ENCODE measurements at places on chromosomes 2 and 18. TPM values are rescaled to one million over a fixed set of nuclear protein-coding genes. Genes with fewer than 3 reads are reported as not detected.
A peak's percentile ranks its signal among the peaks of the same experiment; 100 is the strongest.

- no peaks in the 10 kb centered on the region for H3K27me3 ChIP-seq
- H3K4me1 ChIP-seq, result no peaks in the 10 kb centered on the region
- H3K36me3 ChIP-seq, result no peaks in the 10 kb centered on the region
- no peak overlapping the region for H3K27ac ChIP-seq
- no peak overlapping the region for H3K4me3 ChIP-seq
Measured at GRCh38 chr2:120631724-120632123, 103.9 kb upstream of the GLI2 start.

- no peak overlapping the region for H3K27ac ChIP-seq
- H3K4me3 ChIP-seq, result no peak overlapping the region
- peaks cover 46% of the 10 kb centered on the region for H3K4me1 ChIP-seq
- no peak for DNase-seq
- H3K36me3 ChIP-seq, result no peaks in the 10 kb centered on the region
- no peaks in the 10 kb centered on the region for H3K27me3 ChIP-seq
Measured at GRCh38 chr2:39432701-39433100, 4.4 kb downstream of the MAP4K3 start.

IL36A gene
- not detected for total RNA-seq

HTR2B gene
- total RNA-seq, result 2.6 TPM

GRCh38 chr2:71882949-71883472 lies 264.7 kb downstream of the CYP26B1 start:
- peak; percentile 79 for DNase-seq
- H3K36me3 ChIP-seq, result no peaks in the 10 kb centered on the region
- H3K27ac ChIP-seq, result no peak overlapping the region
- peaks cover 25% of the 10 kb centered on the region for H3K4me1 ChIP-seq
- no peak overlapping the region for H3K4me3 ChIP-seq
- no peaks in the 10 kb centered on the region for H3K27me3 ChIP-seq

IFIH1 gene
- total RNA-seq, result 38.1 TPM

DNA sequence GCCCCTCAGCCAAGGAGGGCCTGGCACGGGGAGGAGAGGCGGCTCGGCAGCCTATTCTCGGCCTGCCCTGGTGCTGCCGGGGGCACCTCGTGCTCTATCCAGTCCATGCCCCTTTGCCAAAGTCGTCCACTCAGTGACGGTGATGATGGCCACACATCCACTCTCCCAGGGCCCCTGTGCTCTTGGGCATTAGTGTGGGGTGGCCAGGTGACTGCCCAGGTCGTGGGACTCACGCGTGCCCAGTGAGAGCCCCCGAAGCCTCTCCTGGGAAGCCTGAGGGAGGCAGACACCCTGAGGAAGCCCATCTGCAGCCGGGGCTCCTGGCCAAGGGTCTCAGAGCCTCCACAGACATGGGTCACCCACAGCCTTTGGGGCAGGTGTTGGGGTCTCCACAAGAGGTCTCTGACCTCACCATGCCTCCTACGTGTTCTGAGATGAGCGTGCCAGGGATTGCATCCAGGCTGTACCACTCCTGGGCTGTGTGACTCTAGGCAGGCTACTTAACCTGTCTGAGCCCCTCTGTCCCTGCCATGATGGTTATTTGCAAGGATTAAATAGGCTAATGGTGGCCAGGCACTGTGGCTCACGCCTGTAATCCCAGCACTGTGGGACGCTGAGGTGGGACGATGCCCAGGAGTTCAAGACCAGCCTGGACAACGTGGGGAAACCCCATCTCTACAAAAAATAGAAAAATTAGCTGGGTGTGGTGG lies 12.9 kb downstream of the RAMP1 start:
- no peaks in the 10 kb centered on the region for H3K4me1 ChIP-seq
- no peaks in the 10 kb centered on the region for H3K36me3 ChIP-seq
- DNase-seq, result peak; percentile 51
- no peaks in the 10 kb centered on the region for H3K27me3 ChIP-seq

CHST10 gene
- total RNA-seq, result 8.4 TPM

CCDC178 gene
- total RNA-seq, result 2.5 TPM

DNA sequence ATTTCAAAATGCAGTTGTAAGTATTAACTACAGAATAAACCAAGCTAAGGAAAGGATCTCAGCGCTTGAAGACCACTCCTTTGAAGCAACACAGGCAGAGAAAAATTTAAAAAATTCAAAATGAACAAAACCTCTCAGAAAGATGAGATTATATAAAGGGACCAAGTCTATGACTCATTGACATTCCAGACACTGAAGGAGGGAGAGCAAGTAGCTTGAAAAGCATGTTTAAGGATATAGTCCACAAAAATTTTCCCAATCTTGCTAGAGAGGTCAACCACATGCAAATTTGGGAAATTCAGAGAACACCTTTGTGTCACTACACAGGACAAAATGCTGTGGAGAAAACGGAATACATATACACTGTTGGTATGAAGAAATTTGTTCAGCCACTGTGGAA lies 112.6 kb upstream of the MC4R start:
- no peak overlapping the region for H3K27ac ChIP-seq
- H3K27me3 ChIP-seq, result no peaks in the 10 kb centered on the region
- H3K36me3 ChIP-seq, result no peaks in the 10 kb centered on the region
- H3K4me1 ChIP-seq, result no peaks in the 10 kb centered on the region
- DNase-seq, result no peak

Measured in upper lobe of right lung (tissue), 1 donor.